ENCODE measurements at places on chromosomes 16 and 17.

GRCh38 chr17:14831491-14831890 is 433.6 kb downstream of the PMP22 start:
- DNase-seq: no peak

- no peak for DNase-seq
These were observed 61.2 kb downstream of the ENGASE start for GRCh38 chr17:79135628-79136405.

DNA sequence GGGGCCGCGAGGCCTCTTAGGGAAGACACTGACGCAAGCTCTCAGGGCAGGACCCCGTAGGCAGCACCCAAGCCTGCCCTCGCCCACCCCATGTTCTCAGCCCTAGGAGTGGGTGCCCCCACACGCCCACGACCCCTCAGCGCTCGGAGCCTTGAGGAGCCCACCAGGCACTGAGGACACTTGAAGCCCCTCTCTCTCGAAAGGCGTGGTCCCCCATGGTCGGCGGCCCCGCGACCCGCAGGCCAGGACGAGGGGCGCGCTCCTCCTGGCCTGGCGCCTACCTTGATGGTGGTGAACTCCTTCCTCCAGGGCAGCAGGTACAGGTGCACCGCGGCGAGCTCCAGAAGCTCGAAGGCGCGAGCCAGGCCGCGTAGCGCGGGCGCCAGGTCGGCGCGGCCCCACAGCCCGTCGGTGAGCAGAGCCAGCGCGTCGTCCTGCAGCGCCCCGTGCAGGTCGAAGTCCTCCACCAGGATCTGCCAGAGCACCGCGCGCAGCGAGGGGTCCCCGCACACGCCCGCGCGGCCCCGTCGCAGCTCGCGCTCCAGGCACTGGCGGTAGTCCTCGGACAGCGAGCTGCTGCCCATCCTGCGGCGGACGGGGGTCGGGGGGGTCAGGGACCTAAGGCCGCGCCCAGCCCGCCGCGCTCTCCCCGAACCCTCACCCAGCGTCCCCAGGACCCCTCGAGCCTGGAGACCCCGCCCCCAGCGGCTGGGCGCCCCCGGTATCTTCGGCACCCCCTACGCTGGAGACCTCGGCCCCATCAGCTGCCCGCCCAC is 668 bp downstream of the SPATA2L start:
- DNase-seq: peak; percentile 86

GRCh38 chr16:14632693-14633569 is at the start of gene BFAR:
TSS of gene BFAR (plus strand) at chr16:14632951. CDS start at chr16:14644347, 11,396 bp downstream.
- peak; percentile 88 for DNase-seq

GRCh38 chr17:75078284-75079022 is 9.3 kb upstream of the SLC16A5 start:
- no peak for DNase-seq

DNA sequence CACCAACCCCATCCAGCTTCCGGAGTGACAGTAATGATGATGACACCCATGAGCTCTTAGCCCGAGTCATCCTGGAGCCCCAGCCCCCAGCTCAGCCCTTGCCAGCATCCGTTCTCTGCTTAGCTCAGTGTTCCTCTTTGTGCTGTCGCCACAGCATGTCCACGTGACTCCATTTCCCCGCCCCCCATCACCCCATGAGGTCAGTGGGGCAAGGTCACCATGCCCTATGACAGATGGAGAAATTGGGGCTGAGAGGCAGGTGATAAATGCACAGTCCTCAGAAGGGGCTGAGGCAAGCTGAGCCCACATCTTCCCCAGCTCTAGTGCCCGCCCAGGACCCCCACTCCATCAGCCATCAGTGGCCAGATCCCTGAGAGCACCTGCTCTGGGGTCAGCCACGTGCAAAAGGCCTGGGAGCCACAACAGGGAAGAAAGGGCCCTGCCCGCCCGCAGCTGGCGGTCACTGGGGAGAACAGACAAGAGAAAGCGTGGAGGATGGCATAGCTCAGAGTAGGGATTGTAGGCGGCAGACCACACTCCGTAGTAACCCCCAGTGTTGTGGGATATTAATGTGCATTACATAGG is 17.1 kb downstream of the ITGB4 start:
- no peak for DNase-seq

- DNase-seq: no peak
These were observed 45.0 kb downstream of the B9D1 start for GRCh38 chr17:19317359-19318095.

DNA sequence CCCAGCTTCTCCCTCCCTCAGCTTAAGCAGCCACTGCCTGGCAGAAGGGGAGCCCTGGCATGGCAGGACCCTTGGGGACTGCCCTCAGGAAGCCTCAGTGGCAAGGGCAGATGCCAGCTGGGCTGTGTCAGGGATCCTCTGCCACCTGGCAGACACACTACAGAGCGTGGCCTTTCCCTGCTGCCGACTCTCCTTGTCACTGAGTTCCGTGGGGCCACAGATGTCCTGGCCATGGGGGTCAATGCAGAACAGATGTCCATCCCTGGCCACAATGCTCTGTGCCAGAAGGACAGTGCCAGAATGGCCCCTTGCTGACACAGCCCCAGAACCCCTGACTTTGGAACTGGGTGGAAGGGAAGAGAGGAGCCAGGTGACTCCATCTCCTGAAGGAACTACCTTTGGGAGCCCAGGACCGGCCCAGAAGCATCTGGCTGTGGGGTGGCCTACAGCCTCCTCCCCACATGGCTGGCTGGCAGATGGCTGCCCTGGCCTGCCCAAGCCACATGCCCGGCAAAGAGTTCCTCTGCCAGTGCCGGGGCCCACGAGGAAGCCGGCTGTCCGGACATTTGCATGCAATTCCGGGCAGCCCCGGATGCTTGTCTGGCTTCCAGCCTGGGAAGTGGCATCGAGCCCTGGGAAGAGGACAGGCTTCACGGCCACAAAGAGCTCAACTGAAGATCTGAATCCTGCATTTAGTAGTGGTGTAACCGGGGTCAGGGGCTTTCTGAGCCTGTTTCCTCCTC is 24.1 kb downstream of the NPTX1 start:
- no peak for DNase-seq

GRCh38 chr16:55562936-55563335 is 3.5 kb upstream of the CAPNS2 start:
- no peak for DNase-seq

DNA sequence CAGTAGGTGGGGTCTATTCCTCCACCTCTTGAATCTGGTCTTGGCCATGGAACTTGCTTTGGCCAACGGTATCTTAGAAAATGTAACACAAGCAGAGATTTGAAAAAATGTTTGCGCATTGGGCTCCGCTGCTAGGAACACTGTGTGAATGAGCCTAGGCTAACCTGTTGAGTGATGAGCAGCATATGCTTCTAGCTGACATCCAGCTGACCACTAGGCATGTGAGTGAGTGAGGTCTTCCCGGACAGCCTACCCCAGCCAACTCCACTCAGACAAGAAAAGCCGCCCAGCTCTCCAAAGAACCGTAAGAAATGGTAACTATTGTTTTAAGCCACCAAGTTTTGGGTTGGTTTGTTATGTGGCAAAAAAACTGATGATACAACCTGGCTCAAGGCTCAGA is 31.4 kb upstream of the BCO1 start:
- DNase-seq: no peak

DNA sequence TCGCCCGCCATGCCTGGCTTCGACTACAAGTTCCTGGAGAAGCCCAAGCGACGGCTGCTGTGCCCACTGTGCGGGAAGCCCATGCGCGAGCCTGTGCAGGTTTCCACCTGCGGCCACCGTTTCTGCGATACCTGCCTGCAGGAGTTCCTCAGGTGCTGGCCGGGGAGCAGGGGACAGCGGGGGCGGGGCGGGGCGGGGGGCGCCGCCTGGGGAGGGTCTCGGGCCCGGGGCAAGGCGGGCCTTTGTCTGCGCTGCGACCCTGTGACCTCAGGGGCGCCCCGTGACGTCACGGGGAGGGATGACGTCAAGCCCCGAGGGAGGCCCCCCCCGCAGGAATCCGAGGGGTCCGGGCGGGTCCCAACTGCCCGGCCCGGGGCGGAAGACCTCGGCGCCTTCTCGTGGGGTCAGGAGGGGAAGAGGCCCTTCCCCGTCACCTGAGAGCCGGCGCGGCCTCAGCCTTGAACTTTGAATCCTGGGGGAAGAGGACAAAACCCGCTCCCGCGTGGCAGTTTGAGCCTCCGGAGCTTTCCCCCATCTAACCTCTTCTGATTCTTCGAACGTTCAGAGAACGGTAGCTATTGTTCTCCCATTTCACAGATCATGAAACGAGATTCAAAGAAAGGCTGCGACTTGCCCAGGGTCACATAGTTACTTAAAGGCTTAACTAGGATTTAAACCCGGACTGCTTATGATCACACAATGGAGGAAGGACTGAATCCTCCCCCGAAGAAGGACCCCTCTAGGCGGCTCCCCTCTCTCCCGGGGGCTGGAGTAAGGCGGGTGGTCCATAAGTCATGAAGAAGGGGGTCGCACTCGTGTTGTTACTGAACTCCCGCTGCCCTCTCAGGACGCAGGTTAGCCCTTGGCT is 527 bp downstream of the TRAF4 start:
- peak; percentile 73 for DNase-seq

- no peak for DNase-seq
These were observed 32.7 kb upstream of the IRX5 start for GRCh38 chr16:54897930-54898329.

DNA sequence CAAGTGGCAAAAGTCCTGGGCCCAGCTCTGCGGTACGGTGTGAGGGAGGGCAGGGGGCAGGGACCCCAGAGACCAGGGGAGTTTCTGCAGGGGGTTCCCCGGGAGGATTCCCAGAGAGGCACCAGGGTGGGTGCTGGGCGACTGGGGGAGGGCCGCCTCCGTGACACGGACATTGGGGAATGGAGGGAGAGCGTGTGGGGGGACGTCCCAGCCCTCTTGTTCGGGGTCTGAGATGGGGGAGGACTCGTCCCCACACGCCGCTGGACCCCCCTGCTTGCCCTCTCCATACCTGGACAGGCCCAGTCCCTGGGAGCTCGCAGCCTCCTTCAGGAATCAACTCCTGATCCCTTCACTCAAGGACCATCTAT is 26.3 kb upstream of the C1QTNF8 start:
- DNase-seq: no peak

GRCh38 chr16:24847358-24847664 is 1.5 kb downstream of the SLC5A11 start:
- no peak for DNase-seq

- DNase-seq: no peak
These were observed 639.3 kb downstream of the TOX3 start for GRCh38 chr16:51907680-51908079.

- DNase-seq: no peak
These were observed 64.5 kb downstream of the TEX2 start for GRCh38 chr17:64198331-64199090.

DNA sequence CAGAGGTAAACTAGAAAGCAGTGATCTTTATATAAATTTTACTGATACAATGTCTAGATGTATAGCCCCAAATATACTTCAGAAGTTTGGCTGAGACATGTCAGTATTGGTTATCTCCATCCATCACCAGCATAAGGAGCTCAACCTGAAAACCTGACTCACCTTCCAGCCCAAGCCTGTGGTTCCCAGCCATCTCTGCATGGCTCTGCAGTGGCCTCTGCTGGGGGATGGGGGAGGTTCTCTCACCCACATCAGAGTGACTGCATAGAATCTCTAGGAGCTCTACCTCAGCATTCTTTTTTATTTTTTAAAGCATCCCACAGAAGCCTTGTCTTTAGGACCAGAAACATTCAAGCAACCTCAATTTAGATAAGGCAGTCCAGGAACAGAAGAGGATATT is 27.3 kb downstream of the USP7 start:
- DNase-seq: peak; percentile 45

GRCh38 chr16:68364561-68364998 is 53.8 kb downstream of the PRMT7 start:
- DNase-seq: no peak

DNA sequence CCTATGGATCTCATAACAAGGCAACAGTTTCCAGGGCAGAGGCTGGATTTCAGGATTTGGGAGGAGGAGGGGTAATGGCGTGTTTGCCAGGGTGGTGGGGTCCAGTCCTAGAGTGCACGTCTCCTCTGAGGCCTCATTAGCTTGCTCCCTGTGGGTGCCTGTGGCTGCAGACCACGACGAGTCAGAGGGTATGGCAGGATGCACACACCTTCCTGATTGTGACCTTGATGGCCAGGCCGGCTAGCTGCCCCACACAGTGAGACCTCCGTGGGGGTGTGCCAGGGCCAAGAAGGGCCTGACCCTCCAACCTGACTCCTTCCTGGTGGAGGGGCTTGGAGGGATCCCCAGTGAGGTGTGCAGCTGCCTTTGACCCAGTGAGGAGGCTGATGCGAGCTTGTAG is 4.0 kb upstream of the SMTNL2 start:
- DNase-seq: no peak

- no peak for DNase-seq
These were observed 77.1 kb downstream of the NXN start for GRCh38 chr17:902463-902862.

GRCh38 chr16:628321-629061 is 2.3 kb upstream of the WFIKKN1 start:
- no peak for DNase-seq
